Activated CD4-positive, alpha-beta T cell treated with anti-CD3 and anti-CD28 coated beads for 1 hour (primary cell): ENCODE measurements at places on chromosomes 16 and 17.

DNA sequence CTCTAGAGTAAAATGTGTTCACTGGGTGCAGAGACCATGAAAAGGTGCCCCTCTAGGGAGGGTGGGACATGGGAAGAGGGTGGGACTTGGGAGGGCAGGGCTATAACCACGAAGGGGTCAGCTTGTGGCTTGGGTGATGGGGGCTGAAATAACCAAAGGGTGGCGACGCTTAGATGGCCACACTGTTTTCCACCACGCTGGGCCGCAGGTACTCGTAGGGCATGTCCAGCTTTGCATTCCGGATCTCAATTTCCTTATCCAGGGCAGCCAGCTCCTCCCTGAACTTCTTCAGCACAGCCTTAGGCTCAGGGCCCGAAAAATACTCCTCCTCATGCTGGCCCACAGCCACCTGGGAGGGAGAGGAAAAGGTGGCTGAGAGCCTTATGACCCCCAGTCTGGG, 10.0 kb downstream of the ALOX15 start:
- no peak for DNase-seq

- DNase-seq = no peak
These were observed 22.3 kb downstream of the MOSMO start for GRCh38 chr16:22030087-22030812.

DNA sequence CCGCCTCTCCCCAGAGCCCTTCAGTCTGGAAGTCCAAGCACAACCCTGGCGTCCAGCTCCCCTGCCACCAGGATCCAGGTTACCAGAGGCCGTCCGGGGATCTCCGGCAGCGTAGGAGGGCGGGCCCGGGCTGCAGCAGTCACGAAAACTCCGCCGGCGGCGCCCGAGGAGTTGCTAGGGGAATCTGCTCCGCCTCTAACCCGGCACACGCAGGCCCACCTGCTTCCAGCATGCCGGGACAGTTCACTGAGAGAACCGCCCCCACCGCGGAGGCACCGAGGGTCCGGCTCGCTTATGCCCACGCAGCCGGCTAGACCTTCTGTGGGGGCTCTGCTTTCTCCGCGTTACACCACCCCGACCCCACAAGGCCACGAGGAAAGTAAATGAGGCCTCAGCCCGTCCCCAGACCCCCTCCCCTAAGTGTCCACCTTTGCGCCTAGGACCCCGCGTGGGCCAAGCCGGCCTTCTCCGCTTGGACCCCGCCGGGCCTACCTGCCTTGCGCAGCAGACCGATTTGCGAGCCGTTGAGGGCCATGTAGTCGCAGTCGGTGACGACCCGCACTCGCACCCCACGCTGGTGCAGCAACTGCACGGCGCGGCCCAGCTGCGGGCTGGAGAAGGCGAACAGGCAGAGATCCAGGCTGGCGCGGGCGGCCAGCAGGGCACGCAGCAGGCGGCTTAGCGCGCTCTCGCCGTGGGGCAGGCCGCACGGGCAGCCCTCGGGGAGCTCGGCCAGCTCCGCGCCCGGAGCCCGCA, 587 bp downstream of the PLD6 start:
- DNase-seq = peak; percentile 27

GRCh38 chr17:4735876-4736651, 3.6 kb upstream of the ZMYND15 start:
- DNase-seq = no peak

DNA sequence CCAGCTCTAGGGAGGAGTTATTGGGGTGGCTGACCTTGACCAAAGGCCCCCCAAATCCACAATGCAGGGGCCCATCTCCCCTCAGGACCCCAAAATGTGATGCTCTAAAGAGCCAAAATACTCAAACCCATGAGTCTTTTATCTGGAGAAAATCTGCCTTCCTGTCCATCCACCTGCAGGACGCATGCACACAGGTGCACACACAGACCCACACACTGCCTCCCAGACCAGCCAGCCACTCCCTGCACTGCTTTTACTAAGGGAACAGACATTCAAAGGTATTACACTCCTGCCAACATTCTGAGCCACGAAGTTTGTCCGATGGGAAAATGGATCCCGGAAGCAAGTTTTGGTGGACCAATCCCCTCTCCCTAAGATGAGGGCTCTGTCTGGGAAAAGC, 76.1 kb upstream of the CDH5 start:
- DNase-seq = no peak

DNA sequence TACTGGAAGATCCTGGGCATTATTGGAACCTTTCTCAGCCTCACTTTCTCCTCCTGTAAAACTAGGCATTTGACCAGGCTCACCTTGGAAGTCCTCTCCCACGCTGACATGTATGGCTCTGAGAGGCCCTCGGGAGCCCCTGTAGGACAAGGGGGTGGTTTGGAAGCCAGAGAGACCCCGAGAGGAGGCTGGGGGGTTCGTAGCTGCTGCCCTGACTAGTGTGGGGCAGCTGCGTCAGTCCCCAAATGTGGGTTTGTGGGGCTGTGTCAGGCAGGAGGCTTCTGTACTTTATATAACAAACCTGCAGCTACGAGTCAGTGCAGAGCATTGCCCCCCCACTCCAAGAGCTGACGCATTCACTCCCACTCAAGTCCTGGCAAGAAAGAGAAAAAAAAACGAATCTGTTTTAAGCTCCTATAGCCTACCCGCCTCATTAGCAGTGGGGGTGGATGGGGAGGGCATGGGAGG, 1.8 kb downstream of the CX3CL1 start:
- DNase-seq = no peak
